Hematopoietic multipotent progenitor cell treated with erythropoietin and hydrocortisone succinate and interleukin-3 and kit ligand, for 17 days (in vitro differentiated cells): ENCODE measurements at places on chromosomes 4 and X.
A peak's percentile ranks its signal among the peaks of the same experiment; 100 is the strongest.

DNA sequence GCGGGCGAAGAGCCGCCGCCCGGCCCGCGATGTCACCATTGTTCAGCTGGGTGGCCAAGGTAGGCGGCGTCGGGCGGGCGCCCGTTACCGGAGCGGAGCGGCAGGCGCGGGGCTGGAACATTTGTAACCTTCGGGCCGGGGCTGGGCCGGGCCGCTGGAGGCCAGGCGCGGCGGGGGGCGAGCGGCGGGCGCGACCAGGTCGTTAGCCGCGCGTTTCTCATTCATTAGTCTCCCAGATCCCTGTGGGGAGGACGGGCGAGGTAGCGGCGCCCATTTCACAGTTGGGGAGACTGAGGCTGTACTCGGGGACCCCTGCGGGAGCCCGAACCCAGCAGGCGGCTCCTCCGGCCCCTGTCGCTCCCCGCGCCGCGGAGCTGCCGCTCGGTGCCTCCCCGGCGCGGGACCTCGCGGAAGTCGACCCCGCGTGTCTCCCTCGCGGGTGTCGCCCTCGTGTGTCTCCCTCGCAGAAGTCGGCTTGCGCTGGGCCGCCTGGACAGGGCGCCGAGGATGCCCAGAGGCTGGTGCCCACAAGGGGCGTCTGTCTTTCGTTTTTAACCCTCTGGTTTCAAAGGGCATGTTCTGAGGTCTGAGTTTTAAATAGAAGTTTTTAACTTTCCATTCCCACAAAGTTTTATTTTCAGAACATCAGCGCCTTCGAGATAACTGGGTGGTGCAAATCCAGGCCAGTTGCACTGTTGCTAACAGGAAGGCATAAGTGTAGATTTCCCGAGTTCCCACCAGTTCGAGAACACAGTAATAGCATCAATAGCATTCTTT, 17.5 kb downstream of the PTTG2 start:
- peak; percentile 23 for DNase-seq

- no peak for DNase-seq
Measured at GRCh38 chrX:71302461-71303213, 1.1 kb downstream of the ITGB1BP2 start.

DNA sequence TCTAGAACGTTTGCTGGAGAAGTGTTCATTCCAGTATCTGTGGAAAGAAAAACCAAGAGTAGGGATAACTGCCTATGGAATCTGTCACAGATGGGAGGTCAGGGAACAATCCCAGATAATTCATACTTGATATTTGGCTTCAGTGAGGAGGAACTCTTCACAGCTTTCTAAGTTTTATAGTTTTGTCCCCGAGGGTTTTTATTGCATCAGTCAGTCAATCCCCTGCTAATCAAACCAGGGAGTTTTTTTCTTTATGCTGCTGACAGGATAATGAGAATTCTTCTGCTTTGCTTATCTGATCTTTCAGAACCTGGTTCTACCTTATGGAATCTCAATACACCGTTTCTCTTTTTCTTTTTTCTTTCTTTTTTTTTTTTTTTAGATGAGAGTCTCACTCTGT, 633 bp upstream of the TRIML2 start:
- DNase-seq = no peak

DNA sequence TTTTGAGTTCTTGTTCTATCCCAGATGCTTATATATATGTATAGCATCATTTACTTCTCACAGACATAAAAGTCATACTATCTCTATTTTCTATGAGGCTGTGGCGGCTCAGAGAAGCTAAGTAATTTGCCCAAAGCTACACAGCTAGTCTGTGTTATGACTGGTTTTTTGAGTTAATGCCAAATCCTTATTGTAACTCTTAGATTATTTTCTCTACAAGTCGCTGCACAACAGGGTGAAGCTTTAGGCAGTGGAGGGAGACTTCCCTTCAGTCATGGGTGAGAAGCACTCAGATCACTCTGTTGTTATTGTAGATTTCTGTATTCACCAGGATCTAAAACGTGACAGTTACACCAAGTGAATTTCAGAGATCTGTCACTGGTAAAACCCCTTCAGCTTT, 48.1 kb downstream of the WWC2 start:
- DNase-seq = no peak

- DNase-seq = no peak
Measured at GRCh38 chrX:120755066-120755846, 120.4 kb downstream of the CT47B1 start.

DNA sequence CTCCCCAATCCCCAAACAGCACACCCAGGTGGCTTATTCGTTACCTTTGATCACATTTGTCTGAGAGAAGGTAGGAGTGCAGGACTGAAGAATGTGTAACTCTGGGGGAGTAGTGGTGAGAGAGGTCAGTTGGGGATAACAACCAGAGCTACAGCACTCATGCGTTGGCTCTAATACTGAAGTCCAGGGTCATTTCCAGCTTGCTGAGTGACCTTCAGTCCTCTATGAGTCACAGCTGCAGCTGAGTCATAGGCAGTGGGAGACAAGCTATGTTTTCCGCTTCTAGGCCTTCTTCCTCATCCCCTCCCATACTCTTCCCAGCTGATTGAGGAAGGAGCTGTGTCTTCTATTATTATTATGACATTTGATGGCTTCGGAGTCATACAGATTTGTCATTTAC, 31.6 kb upstream of the CT47C1 start:
- no peak for DNase-seq

DNA sequence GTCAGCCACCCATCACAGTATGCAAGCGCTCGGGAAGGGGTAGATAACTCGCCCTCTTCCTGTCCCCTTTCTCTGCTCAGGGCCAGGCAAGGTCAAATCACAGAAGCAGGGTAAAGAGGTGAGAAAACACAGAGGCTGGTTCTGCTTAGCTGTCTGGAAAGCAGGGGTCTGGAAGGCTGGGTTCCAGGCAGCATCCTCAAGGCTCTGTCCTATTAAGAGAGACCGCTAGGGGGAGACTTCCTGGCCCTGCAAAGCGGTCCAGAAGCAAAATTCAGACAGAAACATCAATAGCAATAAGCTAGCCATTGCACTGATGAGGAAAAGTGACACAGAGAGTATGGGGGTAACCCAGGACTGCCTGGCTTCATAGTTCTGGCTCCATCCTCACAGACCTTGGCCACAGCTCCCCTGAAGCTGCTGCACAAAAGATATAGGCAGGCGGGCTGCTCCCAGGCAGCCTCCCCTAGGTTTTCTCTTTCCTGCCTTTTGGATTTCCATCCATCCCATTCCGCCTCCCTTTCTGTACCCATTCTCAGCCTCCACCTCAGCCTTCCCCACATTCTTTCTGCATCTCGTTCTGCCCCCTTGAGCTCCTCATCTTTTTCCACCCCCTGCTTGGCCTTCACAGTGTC, 308.5 kb downstream of the EVC2 start:
- DNase-seq = no peak

DNA sequence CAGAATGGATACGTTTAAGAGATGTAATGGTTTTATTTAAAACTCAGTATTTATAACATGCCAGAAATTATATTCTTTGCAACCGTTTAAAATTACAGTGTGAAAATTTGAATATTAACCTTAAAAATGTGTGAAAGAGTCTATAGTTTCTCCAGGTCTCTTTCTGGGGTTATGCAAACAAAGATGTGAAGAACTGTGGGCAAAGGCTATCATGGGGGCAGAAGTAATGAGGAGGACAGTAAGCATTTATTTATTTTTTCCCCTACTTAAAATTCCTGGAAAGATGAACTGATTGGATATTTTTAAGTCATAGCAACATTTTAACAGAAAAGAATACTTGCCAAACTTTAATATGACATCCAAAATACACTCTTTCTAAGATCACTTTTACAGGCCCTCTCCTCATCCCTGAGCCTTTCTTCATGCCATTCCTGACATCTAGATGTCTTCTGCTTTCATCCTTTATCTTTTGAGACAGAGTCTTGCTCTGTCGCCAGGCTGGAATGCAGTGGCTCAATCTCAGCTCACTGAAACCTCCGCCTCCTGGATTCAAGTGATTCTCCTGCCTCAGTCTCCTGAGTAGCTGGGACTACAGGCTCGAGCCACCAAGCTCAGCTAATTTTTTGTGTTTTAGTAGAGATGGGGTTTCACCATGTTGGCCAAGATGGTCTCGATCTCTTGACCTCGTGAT, 46.1 kb downstream of the TMEM131L start:
- DNase-seq = no peak

DNA sequence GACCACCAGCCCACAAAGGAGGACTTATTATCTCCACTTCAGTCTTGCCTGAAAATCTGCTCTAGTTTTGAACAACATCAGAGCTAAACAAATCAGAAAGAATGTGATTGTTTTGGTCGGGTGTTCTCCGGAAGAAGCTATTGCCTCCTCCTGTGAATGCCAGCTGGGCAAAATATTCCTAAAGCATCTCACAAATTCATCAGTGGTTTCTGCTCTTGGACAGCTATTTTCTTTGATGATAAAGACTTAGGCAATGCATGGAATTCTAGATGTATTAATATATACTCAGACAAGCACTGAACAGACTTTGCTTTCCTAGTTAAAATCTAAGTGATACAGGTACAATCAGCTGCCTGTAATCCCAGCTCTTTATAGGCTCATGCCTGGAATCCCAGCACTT, 71.8 kb downstream of the ASMT start:
- no peak for DNase-seq
